ENCODE measurements at places on chromosomes 7 and 10.

DNA sequence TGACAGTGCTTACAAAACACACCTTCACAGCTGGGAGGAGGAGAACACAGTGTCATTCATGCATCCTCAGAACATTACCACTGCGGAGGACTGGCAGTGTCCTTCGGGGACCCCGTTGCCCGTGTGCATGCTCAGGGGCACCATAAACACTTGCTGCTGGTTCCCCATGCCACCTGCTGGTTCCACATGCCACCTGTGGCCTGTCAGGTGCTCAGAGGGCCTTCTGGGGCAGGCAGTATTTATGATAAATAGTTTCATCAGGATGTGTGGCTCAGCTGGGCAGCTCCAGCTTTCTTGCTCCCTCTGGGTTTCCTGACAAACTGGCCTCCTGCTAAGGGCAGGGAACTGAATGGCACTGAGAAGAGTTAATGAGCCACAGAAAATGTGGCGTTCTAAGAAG, 32.1 kb downstream of the CELF2 start:
- DNase-seq: no peak

DNA sequence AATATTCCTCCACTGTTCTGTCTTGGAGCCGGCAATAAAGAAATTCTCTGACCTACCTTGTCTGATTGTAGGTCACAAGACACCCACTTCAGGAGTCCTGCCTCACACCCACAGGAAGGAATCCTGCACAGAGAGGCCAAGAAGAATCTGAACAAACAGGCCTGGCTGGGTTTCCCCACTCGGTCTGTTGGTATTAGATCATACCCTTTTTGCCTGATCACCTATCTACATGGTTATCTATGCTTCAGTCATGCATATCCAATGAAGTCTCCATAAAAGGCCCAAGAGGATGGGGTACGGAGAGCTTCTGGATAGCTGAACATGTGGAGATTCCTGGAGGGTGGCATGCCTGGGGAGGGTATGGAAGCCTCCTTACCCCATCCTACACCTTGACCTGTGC, 12.3 kb downstream of the OGDH start:
- DNase-seq: no peak

DNA sequence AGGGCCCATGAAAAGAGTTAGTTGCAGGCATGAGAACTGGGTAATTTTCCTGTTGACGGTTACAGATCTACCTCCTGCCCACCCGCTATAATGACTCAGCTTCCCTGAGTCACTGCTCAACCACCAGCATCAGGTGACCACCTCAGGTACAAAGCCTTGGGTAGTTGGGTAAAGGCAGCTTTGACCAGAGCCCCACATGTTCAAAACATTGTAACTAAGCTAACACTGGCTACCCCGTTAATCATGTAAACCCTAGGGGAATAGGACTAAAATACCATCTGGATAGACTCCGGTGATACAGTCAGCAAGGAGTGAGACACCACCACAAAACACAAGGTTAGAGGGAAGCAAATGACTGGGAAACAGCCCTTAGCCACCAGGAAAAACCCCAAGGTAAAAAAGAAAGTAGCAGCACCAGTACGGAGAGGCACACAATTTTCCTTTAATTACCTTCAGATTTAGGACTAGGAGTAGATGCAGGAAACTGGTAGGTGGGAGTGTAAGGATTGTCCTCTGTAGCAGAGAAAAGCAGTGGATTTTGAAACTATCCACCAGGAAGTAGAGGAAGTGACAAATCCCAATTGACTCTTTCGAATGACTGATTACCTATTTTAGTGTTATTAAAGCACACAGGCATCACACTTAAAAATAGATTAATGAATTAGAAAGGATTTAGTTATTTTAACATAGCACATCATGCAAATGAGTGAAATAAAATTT, 103.5 kb upstream of the PDLIM1 start:
- no peak for DNase-seq

- DNase-seq: peak; percentile 13
Measured at GRCh38 chr7:139915864-139916716, 87.0 kb downstream of the TBXAS1 start.

DNA sequence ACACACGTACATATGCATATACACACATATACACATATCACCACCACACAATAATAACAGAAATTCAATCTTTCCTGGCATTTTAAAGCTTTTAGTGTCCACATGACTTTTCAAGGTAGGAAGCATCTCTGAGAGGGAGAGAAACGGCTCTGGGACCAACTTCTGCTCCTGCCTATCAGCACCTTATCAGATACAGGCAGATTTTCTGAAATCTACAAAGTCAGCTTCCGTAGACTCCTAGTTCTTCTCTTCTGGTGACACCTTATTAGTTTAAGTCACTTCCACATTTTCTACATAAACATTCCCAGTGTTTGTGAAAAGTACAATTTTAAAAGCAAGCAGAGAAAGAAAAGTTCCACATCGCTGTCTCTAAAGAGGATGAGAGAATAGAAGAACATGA, 74.5 kb downstream of the ZNF22 start:
- DNase-seq: no peak

- no peak for DNase-seq
Measured at GRCh38 chr10:33273295-33274002, 61.0 kb downstream of the NRP1 start.

- no peak for DNase-seq
Measured at GRCh38 chr10:70752571-70752970, 32.6 kb downstream of the TBATA start.

DNA sequence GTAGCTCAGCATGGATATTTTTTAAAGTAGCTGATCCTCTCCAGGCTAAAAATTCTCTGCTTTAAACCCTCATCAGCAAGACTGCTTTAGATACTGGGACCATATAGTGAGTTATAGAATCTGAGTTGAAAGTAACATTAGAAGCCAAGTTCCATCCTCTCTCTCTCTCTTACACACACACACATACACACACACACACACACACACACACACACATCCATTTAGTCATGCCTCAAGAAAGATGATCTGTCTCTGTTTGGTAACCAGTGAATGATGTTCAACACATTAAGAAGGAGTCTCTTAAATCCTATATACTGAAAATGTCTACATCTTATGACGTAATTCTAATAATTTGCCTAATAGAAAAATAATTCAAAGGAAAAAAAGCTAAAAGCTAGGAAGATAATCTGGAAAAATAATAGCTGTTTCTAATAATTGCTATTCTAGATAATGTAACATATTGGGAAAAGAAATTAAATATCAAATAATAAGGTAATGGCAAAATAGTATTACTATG, 16.9 kb upstream of the ATP6V0A4 start:
- no peak for DNase-seq

- no peak for DNase-seq
Measured at GRCh38 chr7:130494431-130494858, 2.6 kb downstream of the MEST start.

DNA sequence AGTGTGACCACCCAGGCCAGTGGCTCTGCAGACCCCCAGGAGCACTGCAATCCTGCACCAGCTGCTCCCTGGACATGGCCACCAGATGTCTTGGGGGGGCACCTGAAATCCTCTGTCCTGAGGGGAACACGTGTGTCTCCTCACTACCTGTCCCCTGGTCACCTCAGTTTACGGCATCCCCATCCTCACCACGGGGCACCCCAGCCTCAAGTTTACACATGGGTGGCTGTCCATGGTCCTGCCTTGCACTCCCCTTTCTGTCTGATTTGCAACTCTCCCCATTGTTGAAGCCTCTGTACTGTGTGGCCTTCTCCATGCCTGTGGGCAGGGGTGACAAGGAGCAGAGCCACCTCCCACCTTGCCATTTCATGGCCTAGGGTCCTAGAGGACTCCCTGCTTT, 67.2 kb downstream of the RAMP3 start:
- DNase-seq: no peak

DNA sequence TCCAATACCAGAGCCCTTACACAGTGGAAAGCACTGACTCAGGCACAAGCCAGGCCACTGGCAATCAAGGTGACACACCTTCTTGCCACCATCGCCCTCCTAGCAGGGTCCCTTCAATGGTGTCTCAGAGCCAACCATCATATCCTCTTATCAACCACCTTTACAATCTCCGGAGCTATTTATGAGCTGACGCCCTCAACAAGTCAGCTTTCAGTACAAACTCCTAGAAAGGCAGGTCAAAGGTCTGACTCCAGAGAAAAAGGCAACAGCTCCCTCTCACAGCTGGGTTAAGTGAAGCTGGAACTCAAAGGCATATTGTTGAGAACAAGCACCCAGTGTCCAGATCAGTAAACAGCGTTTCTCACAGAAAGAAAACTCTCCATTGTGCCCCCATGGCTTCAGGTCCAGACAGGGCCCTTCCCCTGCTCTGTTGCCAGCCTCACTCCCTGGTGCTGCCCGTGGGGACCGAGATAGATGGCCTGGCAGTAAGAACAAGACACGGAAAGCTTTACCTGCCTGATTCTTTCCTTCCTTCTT, 2.4 kb downstream of the ZNF3 start:
- DNase-seq: no peak

DNA sequence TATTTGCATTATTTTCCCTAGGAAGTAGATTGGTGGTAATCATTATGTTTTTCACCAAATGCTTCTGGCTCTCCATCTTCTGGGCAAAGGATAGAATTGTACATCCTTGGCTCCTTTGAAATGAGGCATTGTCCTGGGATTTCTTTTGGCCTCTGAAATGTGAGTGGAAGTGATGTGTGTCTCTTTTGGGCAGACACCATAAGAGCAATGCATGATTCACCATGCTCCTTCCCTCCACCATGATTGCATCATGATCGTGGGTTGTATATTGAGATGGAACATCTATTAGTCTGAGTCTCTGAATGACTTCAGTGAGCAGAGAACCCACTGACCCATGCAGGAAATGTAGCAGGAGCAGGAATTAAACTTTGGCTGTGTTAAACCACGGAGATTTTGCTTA, 49.2 kb downstream of the ADRA2A start:
- DNase-seq: no peak

DNA sequence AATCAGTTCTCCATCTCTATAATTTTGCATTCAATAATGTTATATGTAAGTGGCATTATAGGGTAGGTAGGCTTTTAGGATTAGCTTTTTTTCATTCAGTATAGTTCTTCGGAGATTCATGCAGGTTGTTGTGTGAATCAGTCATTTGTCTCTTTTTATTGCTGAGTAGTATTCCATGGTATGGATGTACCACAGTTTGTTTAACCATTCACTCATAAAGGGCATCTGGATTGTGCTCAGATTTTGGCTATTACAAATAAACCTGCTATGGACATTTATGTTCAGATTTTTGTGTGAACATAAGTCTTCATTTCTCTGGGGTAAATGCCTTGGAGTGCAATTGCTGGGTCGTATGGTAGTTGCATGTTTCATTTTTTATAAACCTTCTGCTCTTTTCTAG, 4.4 kb upstream of the OGDHL start:
- DNase-seq: no peak

- no peak for DNase-seq
Measured at GRCh38 chr10:12207114-12207513, 11.1 kb downstream of the CDC123 start.

DNA sequence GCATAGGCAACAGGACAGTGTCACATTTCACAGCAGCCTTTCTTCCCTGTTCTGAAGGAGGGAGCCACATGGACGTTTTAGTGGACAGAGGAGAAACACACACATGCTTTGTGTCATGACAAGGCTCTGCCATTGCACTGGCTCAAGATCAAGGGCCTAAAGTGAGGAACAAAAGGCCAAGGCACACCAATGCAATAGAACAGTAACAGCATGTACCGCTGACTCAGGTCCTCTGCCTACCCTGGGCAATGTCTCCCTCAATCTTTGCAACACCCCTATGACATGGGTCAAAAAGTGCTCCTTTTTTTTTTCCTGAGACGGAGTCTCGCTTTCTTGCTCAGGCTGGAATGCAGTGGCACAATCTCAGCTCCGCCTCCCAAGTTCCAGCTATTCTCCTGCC, 57.8 kb upstream of the SDK1 start:
- no peak for DNase-seq

DNA sequence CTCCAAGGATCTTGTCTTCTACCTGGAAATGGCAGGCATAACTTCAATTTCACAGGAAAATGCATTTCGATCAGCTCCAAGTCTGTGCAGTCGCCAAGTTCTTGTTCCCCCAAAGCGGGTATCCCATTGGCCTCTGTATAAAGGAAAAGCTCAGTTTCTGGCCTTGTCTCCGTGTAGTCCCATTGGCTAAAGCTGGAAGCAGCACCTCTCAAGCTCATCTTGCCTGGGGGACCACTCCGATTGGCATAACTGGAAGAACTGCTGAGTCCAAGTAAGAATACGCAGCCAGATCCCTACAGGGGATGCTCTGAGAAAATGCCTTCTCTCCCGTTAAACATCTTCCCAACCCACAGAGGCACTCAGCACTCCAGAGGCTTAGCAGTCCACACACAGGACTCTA, 205.2 kb downstream of the GFRA1 start:
- DNase-seq: no peak

DNA sequence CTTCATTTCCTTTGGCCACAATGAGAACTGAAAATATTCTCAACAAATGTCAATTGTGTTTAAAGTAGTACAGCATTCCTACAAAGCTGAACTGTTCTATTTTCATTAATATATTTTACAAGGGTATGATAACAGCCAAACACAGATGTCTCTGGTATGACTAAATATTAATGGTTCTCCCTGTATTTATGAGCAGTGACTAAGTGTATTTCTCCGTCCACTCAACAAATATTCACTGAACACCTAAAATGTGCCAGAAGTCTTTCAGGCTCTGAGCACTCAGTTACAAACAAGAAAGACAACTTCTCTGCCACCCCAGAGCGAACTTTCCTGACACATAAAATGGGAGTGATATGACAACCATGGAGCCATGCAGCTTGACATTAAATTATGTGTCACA, 135.6 kb downstream of the VPS41 start:
- DNase-seq: no peak
